Hepatocyte (in vitro differentiated cells): ENCODE measurements at places on chromosomes 1 and 21. TPM values are rescaled to one million over a fixed set of nuclear protein-coding genes. Genes with fewer than 3 reads are reported as not detected.

Gene MSH4
- 0.37 and 0.52 TPM in 2 replicates for total RNA-seq

Gene ZNF695
- 1.5 TPM in 2 replicates for total RNA-seq

Gene TCHHL1
- not detected in 2 replicates for total RNA-seq

GRCh38 chr1:18750600-18750999, 108.9 kb downstream of the TAS1R2 start:
- no peak for DNase-seq

GRCh38 chr1:201137579-201138310, 10.8 kb upstream of the ASCL5 start:
- peak; percentile 69 for DNase-seq

- DNase-seq: no peak
These were observed 72.6 kb downstream of the PGM1 start for GRCh38 chr1:63665824-63666223.

DNA sequence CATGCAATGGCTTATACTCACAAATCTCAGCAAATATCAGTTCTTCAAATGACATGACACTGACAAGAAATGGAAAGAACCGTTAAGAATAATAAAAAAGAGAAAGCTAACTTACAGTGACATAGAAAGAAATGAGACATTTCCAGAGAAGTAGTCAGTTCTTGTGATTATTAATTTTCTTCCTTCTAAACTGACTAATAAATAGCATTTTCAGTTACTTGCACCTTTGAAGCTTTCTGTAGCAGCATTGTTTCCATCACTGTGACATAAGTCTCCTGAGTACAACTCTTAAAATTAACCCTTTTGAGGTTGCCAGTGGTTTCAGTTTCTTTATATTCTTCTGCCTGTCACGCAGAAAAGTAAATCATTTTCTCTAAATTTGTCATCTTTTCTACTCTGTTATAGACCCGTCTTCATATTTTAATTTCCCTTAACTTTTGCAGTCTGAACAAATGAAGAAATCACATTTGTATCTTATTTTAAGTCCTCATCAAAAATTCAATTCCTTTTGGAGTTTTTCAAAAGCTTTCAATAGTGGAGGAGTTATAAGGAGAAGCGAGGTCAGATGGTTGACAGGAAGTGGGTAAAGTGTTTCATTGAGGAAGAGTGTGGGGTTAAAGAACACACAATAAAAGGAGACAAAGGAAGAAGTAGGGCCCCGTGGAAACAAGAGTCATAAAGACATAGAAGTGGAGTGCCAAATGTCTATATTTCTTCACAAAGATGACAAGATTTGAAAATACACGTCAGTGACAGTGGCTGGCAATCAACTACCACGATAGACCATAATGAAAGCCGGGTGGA, 57.9 kb upstream of the S1PR1 start:
- DNase-seq: no peak

DNA sequence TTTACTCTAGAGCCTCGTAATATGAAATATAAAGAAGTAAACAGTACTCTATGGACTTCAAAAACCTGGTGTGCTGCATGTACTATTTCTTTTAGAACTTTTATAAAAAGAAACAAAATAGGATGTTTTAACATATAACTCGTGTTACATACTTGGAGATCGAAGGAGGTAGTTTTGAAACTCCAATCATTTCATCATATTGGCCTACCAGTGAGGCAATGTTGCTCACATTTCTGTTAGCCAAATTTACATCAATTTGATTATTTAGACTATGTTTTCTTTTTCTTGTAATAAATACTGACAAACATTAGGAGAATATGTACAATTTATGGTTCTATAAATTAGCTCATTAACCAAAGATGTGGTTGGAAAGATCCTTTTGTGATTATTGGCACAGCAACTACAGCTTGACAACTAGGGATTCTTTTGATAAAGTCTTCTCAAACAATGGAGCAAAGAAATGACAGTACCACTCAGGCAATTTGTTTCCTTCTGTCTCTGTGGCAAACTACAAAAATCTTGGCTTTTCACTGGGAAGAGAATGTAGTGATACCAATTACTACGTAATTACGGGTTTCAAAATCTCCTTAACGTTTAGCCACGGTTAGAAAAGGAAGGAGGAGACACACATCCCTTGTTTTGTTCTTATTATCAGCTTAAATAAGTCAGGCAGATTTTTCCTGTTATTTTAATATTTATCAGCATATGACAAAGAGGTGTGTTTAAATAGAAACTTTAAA, 266.6 kb upstream of the SGIP1 start:
- DNase-seq: no peak

GRCh38 chr1:205258719-205259118, 31.0 kb downstream of the TMCC2 start:
- DNase-seq: no peak

DNA sequence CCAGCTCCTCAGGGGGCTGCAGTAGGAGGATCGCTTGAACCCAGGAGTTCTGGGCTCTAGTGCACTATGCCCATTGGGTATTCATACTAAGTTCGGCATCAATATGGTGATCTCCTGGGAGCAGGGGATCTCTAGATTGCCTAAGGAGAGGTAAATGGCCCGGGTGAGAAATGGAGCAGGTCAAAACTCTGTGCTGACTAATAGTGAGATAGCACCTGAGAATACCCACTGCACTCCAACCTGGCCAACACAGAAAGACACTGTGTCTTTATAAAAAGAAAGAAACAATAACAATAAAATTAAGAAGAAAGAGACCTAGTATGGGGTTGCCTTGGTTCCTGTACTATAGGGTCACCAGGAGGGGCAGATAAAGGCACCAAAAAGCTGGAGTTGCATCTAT, 13.7 kb upstream of the DUSP12 start:
- DNase-seq: no peak

- DNase-seq: no peak
These were observed 300.4 kb upstream of the RUNX1 start for GRCh38 chr21:35349376-35350080.

DNA sequence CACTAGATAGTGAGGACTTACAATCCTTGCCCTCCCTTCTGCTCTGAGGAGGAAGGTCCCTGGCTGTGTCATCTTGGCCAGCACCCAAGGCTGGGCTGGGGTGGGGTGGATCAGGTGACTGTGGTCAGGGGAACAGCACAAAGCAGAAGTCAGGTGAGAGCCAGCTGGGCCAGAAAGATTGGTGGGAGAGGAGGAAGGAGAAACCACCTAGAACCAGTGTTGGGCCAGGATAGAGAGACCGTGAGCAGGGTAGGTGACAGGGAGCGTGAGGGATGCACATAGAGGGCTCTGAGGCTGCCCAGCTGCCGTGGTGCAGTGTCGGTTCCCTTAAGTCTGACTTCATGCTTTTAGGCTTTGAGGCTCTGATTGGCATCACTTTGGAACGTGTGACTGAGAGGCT, 22.7 kb downstream of the NCF2 start:
- DNase-seq: no peak
